Activated T-cell treated with anti-CD3 and anti-CD28 coated beads, Interleukin-2, amount 50 U/mL, for 4 hours (primary cell): ENCODE measurements at places on chromosomes 11 and 22. TPM values are rescaled to one million over a fixed set of nuclear protein-coding genes. Genes with fewer than 3 reads are reported as not detected.

The MMP1 gene
- not detected for total RNA-seq

The SMIM35 gene
- total RNA-seq: not detected

The SLCO2B1 gene
- total RNA-seq: 0.18 TPM

The C11orf42 gene
- total RNA-seq: not detected

DNA sequence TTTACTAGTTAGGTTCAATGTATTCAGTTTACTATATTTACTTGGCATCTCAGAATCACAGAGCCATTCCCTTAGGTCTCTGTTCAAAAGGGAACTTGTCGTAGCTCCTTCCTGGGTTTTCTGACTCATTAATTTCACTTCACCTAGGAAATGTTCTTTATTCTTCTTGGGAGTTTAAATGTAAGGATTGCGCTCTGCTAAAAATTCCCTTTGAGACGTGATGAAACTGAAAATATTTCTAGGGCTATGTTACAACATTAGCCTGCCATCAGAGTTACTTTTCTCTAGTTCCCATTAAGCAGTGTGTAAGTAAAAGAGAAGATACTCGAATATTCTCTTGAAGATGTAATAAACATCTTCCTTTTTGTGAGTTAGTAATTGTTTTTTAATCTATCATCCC, 209.5 kb downstream of the CASP12 start:
- no peak for DNase-seq

DNA sequence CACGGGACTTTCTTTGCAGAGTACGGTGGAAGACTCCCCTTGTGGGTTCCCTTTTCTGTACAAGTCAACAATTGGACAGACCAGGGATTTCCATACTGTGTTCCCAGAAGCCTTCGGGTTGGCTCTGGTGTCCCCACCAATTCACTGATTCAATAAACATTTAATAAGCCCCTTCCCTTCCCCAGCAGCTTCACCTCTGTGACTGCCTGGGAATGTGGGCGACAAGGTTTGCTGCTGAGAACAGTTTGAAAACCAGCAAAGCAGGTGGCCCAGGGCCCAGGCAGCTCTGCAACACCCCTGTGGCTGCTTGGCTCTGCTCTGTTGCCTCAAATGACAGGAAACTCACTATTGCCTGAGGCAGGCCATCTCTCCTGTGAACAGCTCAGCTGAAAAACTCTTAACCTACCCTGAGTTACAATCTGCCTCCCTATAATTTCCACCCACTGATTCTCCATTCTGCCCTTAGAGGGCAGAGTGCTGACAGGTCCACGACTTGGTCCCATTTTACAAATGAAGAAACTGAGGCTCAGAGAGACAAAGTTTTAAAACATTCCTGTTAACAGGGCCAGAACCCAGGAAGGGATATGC, 10.4 kb downstream of the ADORA2A start:
- DNase-seq: no peak

- no peak for DNase-seq
Observed at GRCh38 chr11:131606811-131607335, 236.5 kb downstream of the NTM start.

DNA sequence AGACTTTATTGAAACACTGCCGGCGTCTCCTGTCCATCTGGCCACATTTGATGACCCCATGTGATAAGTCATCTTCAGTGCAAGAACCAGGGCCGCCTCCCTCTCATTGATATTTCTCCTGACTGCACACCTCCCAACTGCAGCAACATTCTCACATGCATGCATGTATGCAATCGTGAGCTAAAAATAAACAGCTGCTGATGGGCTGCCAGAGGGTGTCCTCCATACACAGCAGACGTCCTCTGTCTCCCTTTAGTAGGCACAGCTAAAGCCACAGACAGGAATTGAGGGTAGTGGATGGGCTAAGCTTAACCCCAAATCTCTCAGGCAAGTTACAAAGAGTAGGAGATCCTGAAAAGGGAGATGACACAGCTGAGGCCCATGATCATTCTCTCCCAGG, 106.7 kb upstream of the HSD17B12 start:
- no peak for DNase-seq

- no peak for DNase-seq
Observed at GRCh38 chr11:73137944-73138274, 4.2 kb downstream of the FCHSD2 start.

GRCh38 chr11:74648894-74649293, 56.5 kb downstream of the POLD3 start:
- no peak for DNase-seq

DNA sequence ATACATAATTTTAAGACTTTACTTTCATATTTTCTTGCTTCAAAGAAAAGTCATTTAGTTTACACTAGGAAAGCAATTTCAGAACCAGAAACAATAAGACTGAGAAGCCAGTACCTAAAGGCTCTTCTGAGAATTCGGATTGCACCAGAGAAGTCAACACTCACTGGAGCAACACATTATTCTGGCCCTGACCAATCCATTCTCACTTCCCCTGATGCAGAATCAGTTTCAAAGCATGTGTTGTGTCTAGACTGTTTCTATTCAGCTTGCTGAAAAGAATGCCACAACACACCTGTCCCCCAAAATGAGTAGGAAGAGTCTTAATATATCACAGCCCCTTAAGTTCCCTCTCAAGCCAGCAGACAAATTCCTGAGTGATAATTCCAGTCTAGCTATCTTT, 1074.3 kb upstream of the TENM4 start:
- no peak for DNase-seq

DNA sequence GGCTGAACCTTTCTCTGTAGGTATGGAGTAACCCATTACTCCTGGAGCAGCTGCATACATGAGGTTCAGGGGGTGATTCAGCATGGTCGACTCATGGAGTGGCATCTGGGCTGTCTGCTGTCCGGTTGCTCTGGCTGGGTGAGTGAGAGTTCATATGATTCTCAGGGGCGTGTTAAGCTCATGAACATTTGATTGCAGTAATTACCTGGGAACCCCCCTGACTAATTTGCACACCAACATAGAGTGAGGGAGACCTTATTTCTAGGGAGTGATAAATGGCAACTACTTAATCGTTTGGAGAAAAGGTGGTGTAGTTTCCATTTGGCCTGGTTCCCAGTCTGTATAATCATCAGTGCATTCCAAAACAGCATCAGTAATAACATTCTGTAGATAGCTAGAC, 661.9 kb downstream of the ETS1 start:
- DNase-seq: no peak

GRCh38 chr11:59144096-59144495, 1.4 kb downstream of the FAM111A start:
- DNase-seq: no peak

The CDC42EP1 gene
- 0.42 TPM for total RNA-seq

GRCh38 chr22:36887162-36887561, 26.3 kb upstream of the CSF2RB start:
- DNase-seq: no peak

The MMP11 gene
- 2.2 TPM for total RNA-seq

DNA sequence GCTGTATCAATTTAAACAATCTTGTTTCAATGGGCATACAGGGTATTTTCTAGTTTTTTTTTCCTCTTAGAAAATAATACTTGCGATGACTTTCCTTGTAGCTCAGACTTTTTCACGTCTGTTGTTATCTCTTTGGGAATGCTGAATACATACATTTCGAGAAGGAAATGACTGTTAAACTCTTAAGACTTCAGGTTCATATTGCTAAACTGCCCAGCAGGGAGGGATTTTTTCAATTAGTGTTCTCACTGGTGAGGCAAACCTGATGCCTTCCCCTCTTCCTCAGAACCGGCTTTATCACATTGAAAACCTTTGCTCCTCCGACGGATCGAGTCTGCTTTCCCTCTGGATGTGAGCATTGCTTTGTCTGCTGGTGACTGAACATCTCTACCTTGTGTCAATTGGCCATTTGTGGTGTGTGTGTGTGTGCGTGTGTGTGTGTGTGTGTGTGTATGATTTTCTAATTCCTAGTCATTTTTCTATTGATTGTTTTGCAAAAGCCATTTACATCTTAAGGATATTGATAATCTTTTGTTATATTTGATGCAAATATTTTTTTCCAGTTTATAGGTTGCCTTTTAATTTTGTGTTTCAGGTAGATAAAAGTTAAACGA, 6.6 kb downstream of the NEAT1 start:
- no peak for DNase-seq

DNA sequence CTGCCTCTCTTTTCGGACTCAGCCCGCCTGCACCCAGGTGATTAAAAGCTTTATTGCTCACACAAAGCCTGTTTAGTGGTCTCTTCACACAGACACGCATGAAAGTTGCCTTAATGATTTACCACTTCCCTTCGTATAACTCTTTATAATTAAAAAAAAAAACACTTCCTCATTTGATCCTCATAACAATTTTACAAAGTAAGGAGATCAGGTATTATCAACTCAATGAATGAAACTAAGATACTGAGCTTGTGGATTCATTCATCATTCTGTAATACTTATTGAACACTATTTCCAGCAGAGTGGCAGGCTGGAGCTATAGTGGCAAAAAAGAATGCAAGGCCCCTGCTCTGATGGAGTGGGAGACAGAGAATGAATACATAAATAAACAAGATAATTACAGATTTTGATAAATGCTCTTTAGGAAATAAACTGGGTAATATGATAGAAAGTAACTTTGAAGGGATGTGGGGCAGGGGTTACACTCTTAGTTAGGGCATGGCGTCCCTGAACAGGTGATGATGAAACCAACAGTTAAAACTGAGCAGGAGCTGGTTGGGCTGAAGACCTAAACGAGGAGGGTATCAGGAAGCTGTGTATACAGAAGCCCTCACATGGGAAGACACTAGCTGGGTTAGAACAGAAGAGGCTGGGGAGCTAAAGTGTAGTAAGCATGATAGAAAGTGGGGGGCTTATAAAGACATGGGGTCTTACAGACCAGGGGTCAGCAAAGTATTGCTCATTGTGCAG, 5.4 kb upstream of the CRTAM start:
- no peak for DNase-seq

GRCh38 chr11:19241260-19242178, 774 bp upstream of the E2F8 start:
- DNase-seq: no peak

GRCh38 chr22:27195494-27195893, 538.1 kb downstream of the MIAT start:
- no peak for DNase-seq
